ENCODE measurements at places on chromosomes 6 and 20. TPM values are rescaled to one million over a fixed set of nuclear protein-coding genes. Genes with fewer than 3 reads are reported as not detected.
A peak's percentile ranks its signal among the peaks of the same experiment; 100 is the strongest.

DNA sequence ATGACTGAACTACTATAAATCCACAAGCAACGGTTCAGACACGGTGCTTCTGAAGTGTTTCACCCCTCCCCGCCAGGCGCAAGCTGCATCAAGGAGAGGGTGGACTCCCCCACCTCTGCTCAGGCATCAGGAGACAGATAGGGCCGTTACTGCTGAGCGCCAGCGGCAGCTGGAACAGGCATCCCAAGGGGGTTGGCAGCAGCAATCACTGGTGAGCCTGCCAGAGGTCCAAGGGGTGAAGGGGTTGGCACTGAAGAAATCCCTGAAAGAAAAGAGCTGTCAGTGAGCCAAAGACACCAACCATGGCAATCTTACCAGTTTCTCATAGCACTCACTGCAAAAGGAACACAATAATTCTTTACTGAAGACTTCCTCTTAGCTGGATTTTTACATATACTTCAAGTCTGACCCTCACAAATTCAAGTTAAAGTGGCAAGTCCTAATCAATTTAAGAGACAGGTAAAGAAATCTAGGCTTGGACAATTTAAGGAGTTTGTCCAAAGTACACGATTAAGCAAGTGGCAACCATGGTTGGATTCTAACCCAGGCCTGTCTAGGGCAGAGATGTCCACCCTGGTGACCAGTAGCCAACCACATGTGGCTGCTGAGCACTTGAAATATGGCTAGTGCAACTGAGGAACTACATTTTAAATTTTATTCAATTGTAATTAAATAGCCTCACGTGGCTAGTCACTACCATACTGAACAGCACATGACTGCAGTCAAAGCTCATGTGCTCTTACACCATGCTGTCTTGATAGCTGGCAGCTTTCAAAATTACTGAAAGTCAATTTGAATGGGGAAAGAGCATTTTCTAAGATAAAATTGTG, 21.7 kb upstream of the TBC1D20 start:
- ATAC-seq: no peak

GRCh38 chr6:36862848-36863382, 11.7 kb downstream of the PPIL1 start:
- ATAC-seq: no peak

GRCh38 chr20:35461620-35462019, 6.2 kb downstream of the CEP250 start:
- ATAC-seq: peak; percentile 16

GRCh38 chr6:45685076-45685475, 307.3 kb upstream of the SUPT3H start:
- ATAC-seq: no peak

GRCh38 chr20:33531885-33532284, 42.0 kb downstream of the CBFA2T2 start:
- no peak for ATAC-seq

- no peak for ATAC-seq
These were observed 55.0 kb upstream of the LRFN2 start for GRCh38 chr6:40642190-40642589.

- ATAC-seq: peak; percentile 82
These were observed 29.2 kb upstream of the EXOC2 start for GRCh38 chr6:722077-722524.

ISM1 gene
- 1.7 TPM for total RNA-seq

- no peak for ATAC-seq
These were observed 192.2 kb upstream of the MARCKS start for GRCh38 chr6:113664909-113665308.

GJA1 gene
- 116 TPM for total RNA-seq

DNA sequence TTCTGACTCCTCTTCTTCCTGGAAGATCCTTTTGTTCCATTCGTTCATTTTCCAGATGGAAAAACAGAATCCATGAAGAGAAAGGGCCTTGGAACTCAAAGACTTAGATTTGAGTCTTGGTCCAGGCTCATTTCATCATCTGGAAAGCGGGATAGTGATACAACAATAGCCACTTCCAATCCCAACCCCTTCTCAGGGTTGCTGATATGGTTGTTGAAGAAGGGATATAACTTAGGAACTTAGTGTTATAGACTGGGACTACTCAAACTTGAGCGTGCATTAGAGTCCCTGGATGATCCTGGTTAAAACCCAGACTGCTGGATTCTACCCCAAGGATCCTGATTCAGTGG, 1.3 kb downstream of the GDAP1L1 start:
- no peak for ATAC-seq

DNA sequence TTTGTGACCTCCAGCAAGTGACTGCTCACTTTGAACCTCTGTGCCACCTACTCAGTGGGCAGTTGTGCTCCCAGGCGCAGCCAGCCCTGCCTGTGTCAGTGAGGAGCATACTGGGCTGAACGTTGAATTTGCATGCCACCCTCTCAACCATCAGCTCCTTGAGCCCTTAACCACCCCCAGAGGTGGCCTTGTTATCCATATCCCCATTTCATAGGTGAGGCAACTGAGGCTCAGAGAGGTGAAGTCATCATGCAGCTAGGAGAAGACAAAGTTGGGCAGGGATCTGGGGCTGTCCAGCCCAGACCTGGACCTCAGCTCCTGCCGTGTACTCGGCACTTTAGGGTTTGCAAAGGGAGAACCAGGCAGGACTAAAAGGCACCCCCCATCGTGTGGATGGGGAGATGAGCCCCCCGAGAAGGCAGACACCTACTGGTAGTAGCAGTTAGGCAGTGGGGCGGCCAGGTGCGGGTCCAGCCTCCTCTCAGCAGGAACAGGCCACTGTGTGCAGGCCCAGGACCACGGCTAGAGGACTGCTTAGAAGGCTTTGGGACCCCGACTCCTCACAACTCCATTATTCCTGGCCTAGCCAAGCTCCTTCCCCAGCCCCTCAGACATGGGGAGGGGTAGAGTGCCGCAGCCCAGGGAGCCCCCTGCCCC, 100.8 kb upstream of the MYL9 start:
- ATAC-seq: no peak

DNA sequence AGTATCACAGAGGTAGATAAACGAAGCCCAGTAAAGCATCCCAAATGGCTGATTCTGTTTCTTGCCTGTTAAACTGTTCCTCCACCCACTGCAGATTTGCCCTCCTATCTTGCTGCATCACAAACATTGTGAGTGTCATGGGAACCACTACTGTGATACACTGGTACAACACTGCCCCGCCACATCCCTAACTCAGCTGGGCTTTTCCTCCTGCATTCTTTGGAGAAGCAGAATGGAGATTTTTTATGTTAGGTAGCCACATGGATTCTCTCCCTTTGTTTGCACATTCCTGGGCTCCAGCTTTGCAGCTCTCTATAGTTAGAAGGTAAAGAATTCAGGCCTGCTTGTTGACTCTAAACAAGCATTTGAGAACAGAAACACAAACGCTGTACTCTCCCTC, 234.1 kb downstream of the TMEM242 start:
- no peak for ATAC-seq

NUS1 gene
- total RNA-seq: 19.4 TPM

GRCh38 chr6:54772610-54773009, 74.0 kb upstream of the FAM83B start:
- ATAC-seq: no peak

DNA sequence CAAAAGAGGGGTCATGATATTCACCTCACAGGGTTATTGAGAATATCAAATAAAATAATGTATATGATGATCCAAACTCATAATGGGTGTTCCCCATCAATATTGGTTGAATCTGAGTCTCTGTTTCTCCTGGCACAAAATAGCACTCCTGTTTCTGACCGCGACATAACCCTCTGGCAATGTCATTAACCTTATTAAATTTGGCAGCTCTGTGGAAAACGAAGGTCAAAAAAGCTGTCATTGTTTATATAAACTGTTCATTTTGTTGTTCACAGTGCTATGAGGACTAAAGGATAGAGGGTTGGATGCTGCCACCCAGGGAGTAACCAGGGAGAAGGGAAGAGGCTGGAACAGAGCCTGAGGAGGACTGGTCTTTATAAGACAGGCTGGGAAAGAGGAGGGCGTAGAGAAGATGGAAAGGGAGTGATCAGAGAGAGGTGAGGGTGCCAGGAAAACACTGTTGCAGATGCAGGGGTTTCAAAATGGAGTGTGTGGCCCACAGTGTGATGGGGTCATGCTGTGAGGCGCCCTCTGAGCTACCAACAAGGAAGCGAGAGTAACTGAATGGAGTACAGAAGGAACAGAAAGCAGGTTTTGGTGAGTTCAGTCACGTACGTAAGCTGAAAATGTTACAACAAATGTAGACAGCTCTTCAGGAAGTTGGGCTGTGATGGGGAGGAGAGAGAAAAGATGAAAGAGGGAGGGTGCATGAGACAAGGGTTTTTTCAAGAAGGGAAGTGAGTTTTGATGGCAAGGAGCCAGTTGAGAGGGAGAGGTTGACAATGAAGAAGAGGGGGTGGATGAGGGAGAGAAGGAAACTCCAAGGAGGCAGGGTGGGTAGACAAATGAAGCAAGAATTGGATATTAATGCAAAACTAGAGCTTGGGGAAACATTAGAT, 251.6 kb upstream of the TAB2 start:
- ATAC-seq: peak; percentile 42

DNA sequence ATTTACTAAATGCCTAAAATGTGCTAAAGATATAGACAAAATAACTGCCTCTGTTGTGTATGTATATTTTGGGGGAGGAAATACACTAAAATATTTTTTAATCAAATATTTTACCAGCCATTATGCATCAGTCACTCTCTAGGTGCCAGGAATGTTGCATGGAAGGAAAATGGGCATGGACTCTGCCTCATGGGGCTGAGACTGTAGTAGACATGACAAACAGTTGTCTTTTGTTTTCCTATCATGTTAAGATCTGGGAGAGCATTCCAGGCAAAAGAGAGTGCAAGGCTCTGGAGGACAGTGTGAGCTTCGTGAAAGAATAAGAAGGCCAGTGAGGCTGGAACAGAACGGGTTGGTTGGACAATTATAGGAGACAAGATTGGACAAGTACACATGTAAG, 26.5 kb downstream of the HLA-DOB start:
- peak; percentile 51 for ATAC-seq

All from esophagus mucosa (tissue), 1 donor.